Endothelial cell of umbilical vein (primary cell): ENCODE measurements at places on chromosomes 4 and X. TPM values are rescaled to one million over a fixed set of nuclear protein-coding genes. Genes with fewer than 3 reads are reported as not detected.
A peak's percentile ranks its signal among the peaks of the same experiment; 100 is the strongest.

- peak; percentile 91 for DNase-seq
These were observed 463.1 kb downstream of the PCDH7 start for GRCh38 chr4:31183256-31183655.

- DNase-seq = no peak
These were observed 91.2 kb downstream of the LPAR4 start for GRCh38 chrX:78838709-78839108.

- DNase-seq = no peak
These were observed 40.1 kb upstream of the EIF1AX start for GRCh38 chrX:20181598-20182329.

DNA sequence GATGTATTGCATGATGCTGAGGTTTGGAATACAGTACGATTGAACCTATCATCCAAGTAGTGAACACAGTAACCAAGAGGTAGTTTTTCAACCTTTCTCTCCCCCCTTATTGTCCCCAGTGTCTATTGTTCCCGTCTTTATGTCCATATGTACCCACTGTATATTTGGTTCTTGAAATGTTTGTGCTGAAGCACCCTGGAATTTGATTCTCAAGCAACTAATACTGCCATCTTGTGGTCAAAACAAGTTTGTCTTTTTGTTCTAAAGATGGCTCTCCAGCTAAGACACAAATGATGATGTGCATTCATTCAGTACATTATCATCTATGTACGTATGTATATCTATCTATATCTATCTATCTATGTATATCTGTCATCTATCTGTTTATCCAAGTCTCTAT, 33.5 kb upstream of the DCX start:
- peak; percentile 1 for DNase-seq

DNA sequence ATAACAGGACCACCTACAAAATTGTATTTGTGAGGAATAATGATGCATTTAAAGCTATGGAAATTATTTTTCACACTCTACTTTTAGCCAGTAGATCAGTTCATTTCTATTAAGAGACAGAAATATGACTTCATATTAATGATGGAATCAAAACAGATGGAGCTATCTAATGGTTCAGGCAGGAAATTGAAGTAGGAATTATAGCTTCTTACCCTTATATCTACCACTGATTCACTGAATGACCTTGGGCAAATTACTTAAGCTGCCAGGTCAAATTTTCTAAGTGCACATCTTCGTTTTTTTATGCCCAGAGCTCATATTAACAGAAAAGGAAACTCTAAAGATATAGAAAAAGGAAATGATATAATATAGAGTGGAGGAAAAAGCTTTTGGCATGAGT, 323.1 kb downstream of the PCDH10 start:
- no peak for DNase-seq

DNA sequence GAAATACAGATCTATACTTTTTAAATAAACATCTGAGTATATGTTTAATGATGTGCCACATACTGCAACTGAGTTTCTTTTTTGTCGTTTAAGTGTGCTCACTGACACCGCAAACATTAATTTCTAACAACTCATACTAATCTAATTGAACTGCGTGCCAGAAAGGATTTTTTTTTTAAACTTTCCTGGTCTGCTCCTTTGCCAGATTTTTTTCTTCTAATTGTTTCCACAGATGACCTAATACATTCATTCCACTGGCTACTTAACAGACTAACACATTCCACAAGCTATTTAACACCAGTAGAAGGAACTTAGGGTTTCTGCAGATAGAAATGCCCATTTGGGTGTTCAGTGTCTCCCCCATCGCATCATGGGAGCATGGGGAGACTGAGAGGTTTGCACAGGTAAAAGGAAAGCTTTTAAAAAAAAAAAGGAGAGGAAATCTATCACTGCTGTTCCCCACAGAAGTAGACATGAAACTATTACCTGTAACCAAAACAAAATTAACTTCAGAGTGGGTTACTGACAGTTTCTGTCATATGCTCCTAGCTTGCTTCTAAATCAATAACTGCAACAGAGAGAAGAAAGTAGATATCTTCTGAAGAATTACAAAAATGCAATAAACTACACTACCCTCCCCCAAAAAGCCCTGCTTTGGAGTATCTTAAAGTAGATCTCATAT, 31.6 kb downstream of the SH3KBP1 start:
- peak; percentile 68 for DNase-seq

DNA sequence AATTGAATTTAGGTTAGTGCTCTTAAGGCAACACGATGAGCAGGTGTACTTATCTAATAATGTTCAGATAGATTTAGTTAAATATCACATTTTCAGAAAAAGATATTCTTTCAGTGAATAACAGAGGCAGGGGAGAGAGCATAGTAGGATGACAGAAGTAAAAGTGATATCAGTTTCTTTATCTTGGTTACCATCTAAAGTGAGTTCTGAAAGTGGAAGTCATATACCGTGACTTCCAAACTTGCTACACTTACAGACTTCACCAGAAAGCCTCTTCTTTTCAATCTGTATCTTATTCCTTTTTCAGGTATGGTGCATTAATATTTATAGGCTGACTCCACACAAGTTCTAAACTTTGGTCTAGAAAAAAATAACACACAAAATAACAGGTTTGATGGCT, 124.9 kb downstream of the POU4F2 start:
- DNase-seq = no peak

- no peak for DNase-seq
These were observed 40.5 kb upstream of the PRKG2 start for GRCh38 chr4:81255524-81255923.

DNA sequence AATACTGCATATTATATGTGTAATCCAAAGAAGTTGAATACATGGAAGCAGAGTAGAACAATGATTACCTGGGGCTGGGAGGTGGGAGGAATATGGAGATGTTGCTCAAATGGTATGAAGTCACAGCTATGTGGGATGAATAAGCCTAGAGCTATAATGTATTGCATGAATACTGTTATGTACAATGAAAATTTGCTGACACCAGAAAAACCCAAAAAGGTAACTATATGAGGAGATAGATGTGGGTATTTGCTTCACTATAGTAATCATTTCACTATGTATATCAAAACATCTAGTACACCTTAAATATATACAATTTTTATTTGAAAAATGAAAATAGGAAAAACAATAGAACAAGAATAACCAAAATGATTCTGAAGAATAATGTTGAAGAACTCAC, 11.2 kb downstream of the PAGE3 start:
- DNase-seq = no peak

DNA sequence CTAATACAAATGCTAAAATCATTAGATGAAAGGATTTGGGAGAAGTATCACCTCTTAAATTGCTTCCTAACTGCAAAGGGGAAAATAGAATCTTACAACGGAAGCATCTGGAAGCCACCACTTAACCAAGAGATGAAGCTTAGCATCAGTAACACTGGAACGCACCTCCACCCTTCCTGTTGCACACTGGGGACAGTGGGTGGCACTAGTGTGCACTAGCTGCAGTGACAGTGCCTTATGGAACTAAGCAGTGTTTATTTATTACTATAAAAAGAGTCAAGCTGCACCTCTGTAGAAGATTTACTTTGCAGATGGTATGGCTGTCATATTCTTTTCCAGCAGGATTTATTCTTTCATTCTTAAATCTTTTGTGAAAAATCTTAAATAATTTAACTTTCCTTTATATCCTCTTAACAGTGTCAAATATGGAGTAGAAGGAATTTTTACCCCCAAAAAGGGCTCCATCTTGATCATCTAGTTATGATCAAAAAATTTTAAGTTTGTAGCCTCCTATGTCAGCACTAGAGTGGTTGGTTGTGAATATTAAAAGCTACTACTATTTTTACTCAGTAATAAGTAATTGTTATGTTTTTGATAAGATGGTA, 76.7 kb downstream of the SCD5 start:
- peak; percentile 38 for DNase-seq

GRCh38 chr4:2837110-2837903, 6.3 kb upstream of the ADD1 start:
- DNase-seq = no peak

GRCh38 chr4:161256716-161257115, 907.1 kb downstream of the FSTL5 start:
- DNase-seq = peak; percentile 24

- peak; percentile 1 for DNase-seq
These were observed 45.6 kb upstream of the S100G start for GRCh38 chrX:16604337-16604736.

- peak; percentile 0 for DNase-seq
These were observed 694.4 kb upstream of the POU3F4 start for GRCh38 chrX:82813671-82814078.

DNA sequence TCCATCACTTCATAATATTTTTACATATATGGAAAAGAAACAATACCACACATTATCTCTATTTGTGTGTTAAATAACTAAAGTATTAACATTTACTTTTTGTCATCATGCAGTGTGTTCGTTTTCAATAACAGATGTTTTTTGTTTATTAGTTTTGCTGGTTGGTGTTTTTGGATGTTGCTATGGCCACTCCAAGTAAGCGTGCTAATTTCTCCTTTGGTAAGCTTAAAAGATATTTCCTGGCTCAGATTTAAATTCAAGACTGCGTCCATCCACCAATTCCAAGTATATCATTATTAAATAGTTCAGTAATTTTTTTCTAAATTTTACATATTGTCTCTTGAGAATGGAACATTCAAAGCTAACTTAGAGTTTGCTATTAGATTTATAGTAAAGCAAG, 235.4 kb upstream of the IL1RAPL1 start:
- no peak for DNase-seq

- DNase-seq = no peak
These were observed 94.1 kb downstream of the PDS5A start for GRCh38 chr4:39883646-39884045.

GRCh38 chr4:148747721-148748268, 305.6 kb upstream of the NR3C2 start:
- no peak for DNase-seq

GRCh38 chr4:70680934-70681333, 7.4 kb upstream of the UTP3 start:
- no peak for DNase-seq

DNA sequence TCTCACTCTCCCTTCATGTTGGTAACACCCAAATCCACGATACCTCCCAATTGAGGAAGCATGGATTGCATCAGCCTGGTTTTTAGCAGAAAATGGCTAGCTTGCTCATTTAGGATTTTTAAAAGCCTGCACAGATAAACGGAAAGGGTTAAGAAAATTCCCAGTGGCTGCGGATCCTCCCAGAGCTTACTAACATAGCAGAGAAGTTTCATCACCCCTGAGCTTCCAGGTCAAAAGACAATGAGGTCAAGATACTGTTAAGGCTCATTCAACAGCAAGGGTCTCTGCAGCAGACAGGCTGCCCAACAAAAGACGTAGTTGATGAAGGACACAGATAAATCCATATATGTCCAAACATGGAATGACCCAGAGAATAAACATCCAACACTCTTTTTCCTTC, 220.2 kb downstream of the ASMT start:
- DNase-seq = no peak

DNA sequence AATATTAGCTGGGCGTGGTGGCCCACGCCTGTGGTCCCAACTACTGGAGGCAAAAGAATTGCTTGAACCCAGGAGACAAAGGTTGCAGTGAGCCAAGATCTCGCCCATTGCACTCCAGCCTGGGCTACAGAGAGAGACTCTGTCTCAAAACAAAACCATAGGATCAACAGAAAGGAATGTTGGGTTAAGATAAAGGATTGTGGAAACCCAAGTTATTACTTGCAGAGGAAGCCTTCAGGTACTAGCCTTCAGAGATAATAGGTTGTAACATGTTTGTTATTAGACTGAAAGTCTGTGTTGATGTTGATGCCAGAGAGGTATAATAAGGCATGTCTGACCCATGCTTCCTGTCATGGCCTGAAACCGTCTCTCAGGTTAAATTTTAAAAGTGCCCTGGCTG, 16.9 kb downstream of the SSX5 start:
- DNase-seq = no peak

DNA sequence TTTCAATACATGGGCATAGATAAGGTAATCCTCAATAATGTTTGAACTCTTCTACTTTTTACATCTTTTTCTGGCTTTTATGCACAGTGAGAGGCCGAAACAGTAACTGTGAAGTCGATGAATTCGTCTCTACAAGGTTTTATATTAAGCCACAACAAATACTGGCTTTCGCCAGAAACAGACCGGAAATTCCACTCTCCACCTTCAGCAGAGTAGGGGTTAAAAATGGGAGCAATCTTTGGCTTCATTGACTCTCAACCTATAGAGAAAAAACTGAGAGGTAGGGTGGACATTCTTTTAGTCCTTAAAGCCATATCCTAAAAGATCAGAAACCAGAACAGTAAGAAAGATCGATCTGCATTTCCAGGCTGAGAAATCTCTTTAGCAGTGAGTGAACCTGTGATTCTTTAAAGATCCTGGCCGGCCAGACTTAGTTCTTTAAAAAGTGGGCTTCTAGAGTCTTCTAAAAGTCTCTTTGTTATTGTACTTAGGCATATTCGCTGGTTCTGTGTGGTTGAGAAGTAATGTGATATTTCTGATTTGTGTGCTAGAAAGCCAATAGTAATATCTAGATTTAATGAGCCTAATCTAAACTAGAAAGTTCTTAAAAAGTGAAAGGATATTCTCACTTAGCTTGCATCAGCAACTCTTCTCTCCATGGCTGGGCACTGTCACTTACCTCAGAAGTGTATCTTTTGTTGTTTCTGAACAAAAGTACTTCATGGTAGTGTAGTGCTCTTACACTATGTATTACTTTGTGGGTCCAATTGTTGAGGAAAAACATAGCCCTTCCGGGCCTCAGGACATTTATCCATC, 2.0 kb downstream of the HSPA4L start:
- DNase-seq = peak; percentile 7

DNA sequence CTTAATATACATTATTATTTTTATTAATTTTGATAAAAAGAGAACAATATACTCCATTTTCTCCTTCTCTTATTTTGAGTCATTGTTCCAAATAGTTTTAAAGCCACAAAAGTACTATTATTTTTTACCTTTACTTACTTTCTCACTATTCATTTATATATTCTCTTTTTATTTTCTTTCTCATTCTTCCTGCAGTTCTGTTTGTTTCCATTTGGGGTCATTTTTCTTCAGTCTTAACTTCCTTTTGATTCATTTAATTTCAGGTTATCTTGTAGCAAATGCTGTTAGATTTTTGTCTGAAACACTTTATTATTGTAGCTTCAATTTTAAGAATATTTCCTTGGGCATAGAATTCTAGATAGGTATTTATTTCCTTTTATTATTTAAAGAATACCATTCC, 438.6 kb upstream of the EPHA5 start:
- DNase-seq = no peak

GRCh38 chr4:128161138-128161537, 100.0 kb downstream of the LARP1B start:
- peak; percentile 11 for DNase-seq

GRCh38 chrX:65300104-65300809, 234.3 kb downstream of the LAS1L start:
- DNase-seq = no peak

GRCh38 chr4:153034681-153035080, 98.6 kb downstream of the FHDC1 start:
- no peak for DNase-seq

GRCh38 chr4:39620551-39621313, 17.9 kb downstream of the SMIM14 start:
- DNase-seq = peak; percentile 45

FDCSP gene
- polyA plus RNA-seq = not detected in 2 replicates

CD38 gene
- 0.11 and 0.14 TPM in 2 replicates for polyA plus RNA-seq

ADRA2C gene
- polyA plus RNA-seq = 0.03 and 0.06 TPM in 2 replicates

TLR8 gene
- polyA plus RNA-seq = not detected in 2 replicates

PHEX gene
- polyA plus RNA-seq = 0.07 and 0.10 TPM in 2 replicates

FGF13 gene
- 0.03 and 0.07 TPM in 2 replicates for polyA plus RNA-seq

NAT8L gene
- polyA plus RNA-seq = 0.10 and 0.11 TPM in 2 replicates

ARMCX1 gene
- polyA plus RNA-seq = 8.8 and 11.0 TPM in 2 replicates

CCDC160 gene
- not detected in 2 replicates for polyA plus RNA-seq

PCDH7 gene
- polyA plus RNA-seq = 9.5 and 11.1 TPM in 2 replicates

MEPE gene
- polyA plus RNA-seq = not detected in 2 replicates

COMMD8 gene
- polyA plus RNA-seq = 2.9 and 4.9 TPM in 2 replicates
